ENCODE measurements at places on chromosomes 2 and 18. TPM values are rescaled to one million over a fixed set of nuclear protein-coding genes. Genes with fewer than 3 reads are reported as not detected.

DNA sequence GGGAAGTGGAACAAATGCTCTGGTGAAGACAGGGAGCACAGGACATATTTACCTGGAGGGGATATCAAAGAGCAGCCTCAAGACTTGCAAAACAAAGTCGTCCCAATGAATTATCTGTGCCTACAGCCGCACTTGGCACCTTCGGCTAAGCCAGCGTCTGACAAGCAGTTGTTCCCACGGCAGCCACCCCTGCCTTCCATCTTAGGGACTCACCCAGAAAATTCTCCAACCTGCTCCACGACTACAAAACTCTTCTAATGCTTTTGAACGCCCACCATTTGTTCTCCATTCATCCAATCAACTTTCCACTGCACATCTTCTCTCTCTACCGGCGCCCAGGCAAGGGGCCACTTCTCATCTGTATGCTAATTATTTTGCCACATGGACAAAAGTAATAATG is 7.0 kb downstream of the MYT1L start:
- DNase-seq = no peak
- H3K4me3 ChIP-seq = no peak overlapping the region
- no peak overlapping the region for H3K27ac ChIP-seq
- H3K36me3 ChIP-seq = no peaks in the 10 kb centered on the region
- no peaks in the 10 kb centered on the region for H3K4me1 ChIP-seq

DNA sequence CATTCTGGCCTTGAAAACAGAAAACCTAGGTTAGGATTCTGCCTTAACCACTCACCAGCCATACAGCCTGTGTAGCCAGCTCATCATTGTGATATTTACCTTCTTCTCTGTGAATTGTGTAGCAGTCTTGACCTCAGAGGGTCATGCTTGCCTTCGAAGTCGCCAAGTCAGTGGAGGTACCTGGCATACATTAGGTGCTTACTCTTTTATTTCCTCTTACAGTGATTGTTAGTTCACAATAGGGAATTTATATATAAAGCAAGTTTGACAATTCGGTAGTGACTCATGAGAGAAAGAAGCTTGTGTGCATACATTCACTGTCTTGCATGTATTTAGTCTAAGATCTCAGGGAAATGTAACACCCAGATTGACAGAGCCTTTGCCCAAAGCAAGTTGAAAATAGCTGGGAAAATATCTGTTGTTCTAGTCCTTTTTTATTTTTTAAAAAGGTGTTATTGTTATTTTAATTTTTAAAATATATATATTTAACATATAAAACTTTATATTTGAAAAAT is 290.6 kb downstream of the PTGR3 start:
- H3K4me3 ChIP-seq = no peak overlapping the region
- H3K36me3 ChIP-seq = no peaks in the 10 kb centered on the region
- H3K4me1 ChIP-seq = no peaks in the 10 kb centered on the region
- no peak for DNase-seq
- no peak overlapping the region for H3K27ac ChIP-seq
- no peaks in the 10 kb centered on the region for H3K27me3 ChIP-seq

- H3K4me1 ChIP-seq = peaks cover 6% of the 10 kb centered on the region
- DNase-seq = no peak
- no peak overlapping the region for H3K4me3 ChIP-seq
- H3K36me3 ChIP-seq = no peaks in the 10 kb centered on the region
- H3K27me3 ChIP-seq = no peaks in the 10 kb centered on the region
Measured at GRCh38 chr2:149816756-149817551, 229.4 kb upstream of the MMADHC start.

GRCh38 chr2:101753720-101754490 is 56.4 kb downstream of the MAP4K4 start:
- no peak for DNase-seq
- H3K4me1 ChIP-seq = peaks cover 80% of the 10 kb centered on the region
- H3K36me3 ChIP-seq = no peaks in the 10 kb centered on the region
- H3K27ac ChIP-seq = peak overlapping the region; percentile 52
- no peaks in the 10 kb centered on the region for H3K27me3 ChIP-seq

GRCh38 chr2:46229134-46230063 is 67.8 kb upstream of the EPAS1 start:
- no peak for DNase-seq
- H3K27ac ChIP-seq = no peak overlapping the region
- peaks cover 42% of the 10 kb centered on the region for H3K4me1 ChIP-seq
- no peak overlapping the region for H3K4me3 ChIP-seq

GRCh38 chr2:2238726-2239269 is 92.3 kb downstream of the MYT1L start:
- no peaks in the 10 kb centered on the region for H3K36me3 ChIP-seq
- no peak for DNase-seq
- H3K27ac ChIP-seq = no peak overlapping the region
- H3K4me1 ChIP-seq = no peaks in the 10 kb centered on the region

DNA sequence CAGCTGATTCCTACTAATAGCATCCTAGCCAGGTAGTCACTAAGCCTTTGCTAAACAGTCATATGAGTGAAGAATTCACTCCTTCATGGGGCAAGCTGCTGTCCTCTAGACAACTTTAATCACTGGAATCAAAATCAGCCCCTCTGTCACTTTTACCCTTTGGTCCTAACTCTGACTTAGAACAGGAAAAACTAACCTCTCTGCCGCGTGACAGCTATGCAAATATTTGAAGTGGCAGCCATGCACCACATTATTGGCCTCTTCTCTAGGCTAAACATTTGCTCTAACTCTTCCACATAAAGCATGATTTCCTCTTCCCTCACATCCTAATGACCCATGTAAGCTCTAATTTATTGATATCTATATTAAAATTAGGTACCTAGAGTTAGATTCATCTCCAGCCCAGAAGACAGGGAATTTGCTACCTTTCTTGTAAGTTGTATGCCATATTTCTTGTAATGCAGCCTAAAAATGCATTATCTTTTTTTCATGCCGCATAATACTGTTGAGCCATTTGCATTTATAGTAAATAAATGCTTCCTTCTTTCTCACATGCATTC is 12.8 kb upstream of the ONECUT2 start:
- H3K4me3 ChIP-seq = no peak overlapping the region
- peaks cover 71% of the 10 kb centered on the region for H3K27me3 ChIP-seq
- H3K27ac ChIP-seq = no peak overlapping the region
- no peaks in the 10 kb centered on the region for H3K4me1 ChIP-seq

DNA sequence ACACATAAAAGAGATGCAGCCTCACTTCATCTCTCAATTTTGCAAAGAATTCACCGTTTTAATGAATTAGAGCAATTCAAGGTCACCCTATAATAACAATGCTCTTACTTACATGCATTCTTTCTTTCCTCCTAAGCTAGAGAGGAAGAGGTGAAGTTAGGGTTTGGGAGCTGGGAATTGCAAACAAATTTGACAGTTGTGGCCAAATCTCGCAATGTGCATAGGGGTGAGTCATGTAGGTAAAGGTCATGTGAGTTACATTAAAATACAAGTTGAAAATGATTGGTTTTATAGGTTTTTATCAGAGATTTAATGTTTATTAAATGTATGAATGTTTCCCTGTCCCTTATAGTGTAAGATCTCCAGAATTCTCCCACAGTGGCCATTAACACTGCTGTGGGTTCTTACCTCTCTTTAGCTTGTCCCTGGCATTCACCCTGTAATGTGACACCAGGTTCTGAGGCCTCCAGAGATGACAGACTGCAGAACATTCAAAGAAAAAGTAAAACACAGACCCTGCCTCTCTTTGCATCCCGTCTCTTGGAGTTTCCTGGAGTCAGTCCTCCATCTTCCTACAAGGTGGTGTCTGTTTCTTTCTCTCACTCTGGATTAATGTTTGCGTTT is 53.7 kb upstream of the LGALSL start:
- no peak overlapping the region for H3K4me3 ChIP-seq
- no peak overlapping the region for H3K27ac ChIP-seq
- H3K4me1 ChIP-seq = peaks cover 31% of the 10 kb centered on the region
- H3K36me3 ChIP-seq = no peaks in the 10 kb centered on the region

GRCh38 chr2:235513984-235514626 is 20.3 kb downstream of the AGAP1 start:
- DNase-seq = no peak
- peaks cover 8% of the 10 kb centered on the region for H3K4me1 ChIP-seq

DNA sequence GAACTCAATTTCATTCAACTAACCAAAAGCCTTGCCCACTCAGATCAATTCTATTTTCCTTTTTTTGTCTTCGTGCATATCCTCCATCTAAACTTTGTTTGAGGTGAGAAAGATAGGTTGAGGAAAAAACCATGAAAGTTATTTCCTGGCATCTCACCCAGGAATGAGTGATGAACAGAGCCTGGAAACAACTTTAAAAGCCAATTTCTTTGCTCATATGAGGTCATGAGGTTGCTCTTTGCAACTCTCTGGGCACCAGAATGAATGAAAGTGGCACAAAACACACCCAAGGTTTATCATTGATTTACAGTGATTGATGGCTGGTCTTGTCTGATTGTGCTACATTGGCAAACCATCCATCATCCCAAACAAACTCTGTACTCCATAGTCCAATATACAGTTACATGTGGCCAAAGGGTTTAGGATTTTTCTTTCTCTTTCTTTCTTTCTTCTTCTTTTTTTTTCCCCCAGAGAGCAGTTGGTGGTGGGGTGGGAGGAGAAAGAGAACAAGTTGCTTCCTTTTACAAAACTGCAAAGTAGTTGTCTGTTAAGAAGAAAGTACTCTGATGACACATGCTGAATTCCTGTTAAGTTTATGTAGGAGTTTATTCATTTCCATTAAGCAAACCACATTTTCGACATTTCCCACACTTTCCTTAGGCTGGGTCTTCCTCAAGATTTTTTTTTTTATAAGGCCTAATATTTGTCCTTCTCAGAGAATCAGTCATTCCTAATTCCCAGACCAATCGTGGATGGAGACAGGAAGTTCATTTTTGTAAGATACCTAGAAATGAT is 575.9 kb upstream of the ZEB2 start:
- H3K4me3 ChIP-seq = no peak overlapping the region
- no peaks in the 10 kb centered on the region for H3K36me3 ChIP-seq
- H3K27me3 ChIP-seq = no peaks in the 10 kb centered on the region
- no peak overlapping the region for H3K27ac ChIP-seq
- no peak for DNase-seq

DNA sequence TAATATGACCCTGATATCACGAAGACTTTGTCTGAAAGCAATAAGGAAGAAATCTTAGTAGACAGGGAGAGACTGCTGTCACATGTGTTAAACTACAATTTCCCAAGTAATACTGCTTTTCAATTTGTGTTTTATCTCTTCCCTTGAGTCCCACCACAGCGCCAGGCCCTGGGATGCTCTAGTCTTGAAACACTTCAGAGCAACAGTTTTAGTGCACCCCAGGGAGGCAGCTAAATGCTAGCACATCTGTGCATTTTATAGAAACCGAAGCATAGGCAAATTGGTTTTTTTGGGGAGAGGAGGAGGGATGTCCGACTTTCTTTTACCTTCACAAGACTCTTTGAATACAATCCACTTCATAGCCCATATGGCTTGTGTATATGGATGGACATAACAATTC is 550.0 kb upstream of the SYT4 start:
- no peaks in the 10 kb centered on the region for H3K36me3 ChIP-seq
- no peak overlapping the region for H3K27ac ChIP-seq
- H3K27me3 ChIP-seq = no peaks in the 10 kb centered on the region
- H3K4me3 ChIP-seq = no peak overlapping the region
- DNase-seq = no peak

DNA sequence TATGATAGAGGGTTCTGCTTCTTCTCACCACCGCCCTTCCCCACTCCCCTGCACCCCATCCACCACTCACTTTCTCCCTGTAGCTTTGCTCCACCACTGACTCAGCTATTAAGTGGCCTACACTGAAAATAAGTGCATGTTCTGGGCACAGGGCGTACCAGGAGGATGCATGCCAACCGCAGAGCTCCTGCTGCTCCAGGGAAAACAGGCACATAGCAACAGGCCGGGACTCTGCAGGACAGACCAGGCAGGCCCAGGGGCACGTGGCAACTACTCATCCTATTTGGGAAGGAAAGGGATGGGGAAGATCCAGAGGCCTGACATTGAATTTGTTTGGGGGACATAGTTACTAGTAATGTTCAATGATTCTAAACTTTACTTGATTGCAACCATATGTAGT is 28.4 kb downstream of the ARL4C start:
- no peaks in the 10 kb centered on the region for H3K4me1 ChIP-seq
- no peak overlapping the region for H3K4me3 ChIP-seq
- no peaks in the 10 kb centered on the region for H3K27me3 ChIP-seq
- no peak overlapping the region for H3K27ac ChIP-seq
- no peaks in the 10 kb centered on the region for H3K36me3 ChIP-seq
- peak; percentile 67 for DNase-seq

- DNase-seq = no peak
- no peaks in the 10 kb centered on the region for H3K27me3 ChIP-seq
- no peak overlapping the region for H3K4me3 ChIP-seq
- no peak overlapping the region for H3K27ac ChIP-seq
Measured at GRCh38 chr2:237472187-237472712, 14.8 kb upstream of the MLPH start.

DNA sequence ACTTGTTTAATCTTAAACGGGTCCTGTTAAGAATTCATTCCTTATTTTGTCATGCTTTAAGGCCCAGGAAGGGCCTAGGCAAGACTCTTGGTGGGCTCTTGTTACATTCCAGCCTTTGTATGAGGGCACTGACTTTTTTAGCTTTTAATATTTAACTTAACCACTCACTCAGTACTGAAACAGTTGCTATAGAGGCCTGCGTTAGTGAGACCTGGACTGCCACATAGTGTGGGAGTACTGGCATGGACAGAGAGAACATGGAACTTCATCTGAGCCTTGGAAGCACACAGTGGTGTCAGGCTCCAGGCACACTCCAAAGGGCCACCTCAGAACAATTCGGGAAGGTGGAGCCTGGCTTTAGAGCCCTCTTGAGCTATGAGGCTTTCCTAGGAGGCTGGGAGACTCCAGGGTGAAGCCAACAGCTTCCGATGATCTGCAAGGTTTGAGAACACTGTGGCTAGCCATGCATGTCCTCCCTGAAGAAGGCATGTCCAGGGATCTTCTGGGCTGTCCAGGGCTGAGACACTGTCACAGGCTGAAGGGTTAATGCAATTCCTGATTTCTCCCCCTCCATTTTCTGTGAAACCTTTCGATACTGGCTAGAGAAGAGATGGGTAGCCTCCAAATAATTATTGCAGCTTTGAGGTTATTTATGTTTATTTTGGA is 155.4 kb upstream of the ACAA2 start:
- DNase-seq = no peak
- no peak overlapping the region for H3K4me3 ChIP-seq
- H3K27ac ChIP-seq = no peak overlapping the region
- H3K4me1 ChIP-seq = no peaks in the 10 kb centered on the region
- no peaks in the 10 kb centered on the region for H3K36me3 ChIP-seq

Gene SYT4
- total RNA-seq = not detected

Gene SCN1A
- 0.34 TPM for total RNA-seq

Gene LIMS4
- 3.2 TPM for total RNA-seq

Gene PMAIP1
- total RNA-seq = 0.25 TPM

Gene GYPC
- 132 TPM for total RNA-seq

Gene RAD51AP2
- total RNA-seq = 0.10 TPM

Gene SLC5A7
- total RNA-seq = 0.04 TPM

All from heart right ventricle (tissue), 16 donors.